Stomach (tissue), 19 donors: ENCODE measurements at places on chromosomes 4 and X. TPM values are rescaled to one million over a fixed set of nuclear protein-coding genes. Genes with fewer than 3 reads are reported as not detected.

CSAG1 gene
- not detected for total RNA-seq

DCAF12L1 gene
- total RNA-seq, result not detected

CXCL8 gene
- not detected for total RNA-seq

NUDT10 gene
- total RNA-seq, result 2.3 TPM

HS6ST2 gene
- 0.89 TPM for total RNA-seq

PDE6B gene
- not detected for total RNA-seq

EXOSC9 gene
- total RNA-seq, result 34.5 TPM

ZBTB49 gene
- total RNA-seq, result 5.8 TPM

CT45A1 gene
- total RNA-seq, result not detected
